ENCODE measurements at places on chromosomes 16 and 17.

- DNase-seq = no peak
These were observed 3.1 kb downstream of the NME2 start for GRCh38 chr17:51169340-51169739.

DNA sequence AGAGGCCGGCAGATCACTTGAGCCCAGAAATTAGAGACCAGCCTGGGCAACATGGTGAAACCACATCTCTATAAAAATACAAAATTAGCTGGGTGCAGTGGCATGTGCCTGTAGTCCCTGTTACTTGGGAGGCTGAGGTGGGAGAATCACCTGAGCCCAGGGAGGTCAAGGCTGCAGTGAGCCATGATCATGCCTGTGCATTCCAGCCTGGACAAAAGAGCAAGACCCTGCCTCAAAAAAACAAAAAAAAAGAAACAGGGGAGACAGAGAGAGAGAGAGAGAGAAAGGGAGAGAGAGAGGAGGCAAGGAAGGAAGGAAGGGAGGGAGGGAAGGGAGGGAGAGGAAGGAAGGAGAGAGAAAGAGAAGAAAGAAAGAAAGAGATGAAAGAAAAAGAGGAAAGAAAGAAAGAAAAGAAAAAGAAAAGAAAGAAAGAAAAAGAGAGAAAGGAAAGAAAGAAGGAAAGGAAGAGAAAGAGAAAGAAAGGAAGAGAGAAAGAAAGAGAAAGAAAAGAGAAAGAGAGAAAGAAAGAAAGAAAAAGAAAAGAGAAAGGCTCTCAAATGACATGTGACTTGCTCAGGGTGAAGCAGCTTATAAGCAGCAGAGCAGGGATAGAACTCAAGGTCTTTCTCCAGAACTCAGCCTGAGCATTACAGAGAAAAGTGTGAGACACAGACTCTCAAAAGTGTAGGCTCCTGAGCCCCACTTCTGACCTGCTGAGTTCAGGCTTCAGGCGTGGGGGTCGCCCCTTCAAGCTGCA is 15.5 kb downstream of the CX3CL1 start:
- DNase-seq = no peak

GRCh38 chr16:72094266-72094610 is 591 bp downstream of the DHX38 start:
- DNase-seq = no peak

- DNase-seq = peak; percentile 28
These were observed 166.2 kb downstream of the XYLT1 start for GRCh38 chr16:17304491-17305119.

GRCh38 chr16:85055493-85056210 is 28.1 kb downstream of the KIAA0513 start:
- DNase-seq = no peak

DNA sequence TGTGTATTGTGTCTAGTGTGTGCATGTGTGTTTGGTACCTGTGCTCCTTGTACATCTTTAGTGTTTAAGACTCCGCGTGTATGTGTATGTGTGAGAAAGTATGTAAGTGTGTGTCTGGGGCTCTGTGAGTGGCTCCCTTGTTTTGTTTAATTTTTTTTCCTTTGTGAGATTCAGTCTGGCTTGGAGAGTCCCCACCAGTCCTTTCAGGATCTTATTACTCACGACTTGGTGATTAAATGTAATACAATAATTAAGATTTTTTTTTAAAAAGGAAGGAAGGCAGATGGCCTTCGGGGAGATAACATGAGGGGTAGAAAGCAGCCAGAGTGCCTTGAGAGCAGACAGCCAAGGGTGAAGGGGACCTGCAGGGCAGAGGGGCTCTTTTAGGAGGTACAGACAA is 33.9 kb downstream of the FZD2 start:
- DNase-seq = no peak

Data from NCI-H2029 (cell line).